ENCODE measurements at places on chromosomes 13 and 19.

GRCh38 chr19:15200553-15201364 lies at the start of gene NOTCH3:
Gene NOTCH3, minus strand, starts transcription at chr19:15200995. Its CDS starts 90 bp downstream, at chr19:15200905.
- peak; percentile 71 for DNase-seq

DNA sequence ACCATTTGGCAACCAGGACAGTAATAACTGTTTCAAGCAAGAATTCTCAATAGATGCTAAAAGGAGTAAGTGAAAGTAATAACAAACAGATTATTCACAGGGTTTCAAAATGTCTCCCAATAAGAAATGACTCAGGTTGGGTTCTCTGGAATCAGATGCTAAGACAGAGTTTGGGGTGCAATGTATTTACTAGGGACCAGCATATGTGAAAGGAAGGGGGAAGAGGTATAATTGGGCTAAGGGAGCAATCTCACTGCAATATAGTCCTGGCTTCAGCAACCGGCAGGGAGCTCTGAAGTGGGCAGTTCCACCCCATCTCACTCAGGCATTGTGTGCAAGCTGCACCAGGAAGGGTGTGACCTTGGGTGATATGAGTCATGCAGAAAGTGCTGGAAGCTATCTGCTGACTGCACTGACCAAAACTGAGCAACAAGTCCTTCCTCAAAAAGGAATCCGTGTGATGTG lies 23.4 kb downstream of the ZDHHC20 start:
- DNase-seq = no peak

DNA sequence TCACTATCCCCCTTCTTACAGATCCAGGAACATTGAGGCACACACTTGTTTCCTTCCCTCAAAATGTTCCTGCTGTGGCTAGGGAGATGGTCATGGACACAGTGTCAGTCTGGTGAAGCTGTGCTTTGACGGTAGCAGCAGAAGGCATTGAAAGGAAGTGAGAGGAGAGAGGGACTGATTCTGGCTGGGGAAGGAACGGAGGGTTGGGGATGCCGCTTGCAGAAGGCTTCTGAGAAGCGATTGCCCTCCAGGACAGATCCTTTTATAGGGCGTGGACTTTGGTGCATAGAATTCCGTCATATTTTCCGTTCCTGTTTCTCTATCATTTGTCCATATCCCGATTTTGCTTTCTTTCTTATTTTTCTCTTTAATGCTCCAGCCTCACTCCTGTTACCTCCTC lies 14.1 kb upstream of the MYH14 start:
- no peak for DNase-seq

DNA sequence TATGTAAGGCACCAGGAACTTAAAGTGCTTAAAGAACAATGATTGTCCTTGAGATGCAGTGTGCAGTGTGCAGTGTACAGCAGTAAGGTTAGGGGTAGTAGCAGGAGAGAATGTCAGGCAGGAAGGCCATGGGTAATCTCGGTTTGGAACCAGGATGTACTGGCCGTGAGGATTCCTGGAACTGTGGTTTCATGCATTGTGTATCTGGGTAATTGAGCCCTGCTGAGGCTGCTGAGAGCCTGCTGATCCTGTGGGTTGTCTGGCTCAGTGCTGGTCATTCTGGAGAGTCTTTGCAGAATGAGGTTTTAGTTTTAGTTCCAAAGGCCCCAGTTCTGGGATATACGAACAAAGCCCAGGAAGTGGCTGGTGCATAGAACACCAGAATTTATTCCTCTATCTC lies 71.0 kb downstream of the ZNF568 start:
- no peak for DNase-seq

- DNase-seq = no peak
These were observed 5.5 kb upstream of the RANBP3 start for GRCh38 chr19:5983367-5983955.

DNA sequence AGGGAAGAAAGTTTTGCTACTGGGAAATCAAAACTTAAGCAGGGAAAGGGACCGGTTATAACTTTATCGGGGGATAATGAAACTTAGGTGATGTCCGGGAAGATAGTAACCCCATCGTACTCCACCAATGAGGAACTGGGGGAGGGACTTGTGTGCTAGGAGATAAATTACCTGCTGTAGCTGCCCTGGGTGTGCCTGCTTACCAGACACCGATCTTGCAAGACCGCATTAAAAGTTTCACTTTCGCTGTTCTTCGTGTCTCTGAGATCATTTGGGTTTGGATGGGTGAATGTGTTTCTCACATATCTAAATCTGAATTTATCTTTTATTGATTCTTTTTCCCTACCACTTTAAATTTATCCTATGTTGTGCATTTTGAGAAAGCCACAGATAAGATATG lies 381.4 kb downstream of the SLITRK6 start:
- DNase-seq = no peak

DNA sequence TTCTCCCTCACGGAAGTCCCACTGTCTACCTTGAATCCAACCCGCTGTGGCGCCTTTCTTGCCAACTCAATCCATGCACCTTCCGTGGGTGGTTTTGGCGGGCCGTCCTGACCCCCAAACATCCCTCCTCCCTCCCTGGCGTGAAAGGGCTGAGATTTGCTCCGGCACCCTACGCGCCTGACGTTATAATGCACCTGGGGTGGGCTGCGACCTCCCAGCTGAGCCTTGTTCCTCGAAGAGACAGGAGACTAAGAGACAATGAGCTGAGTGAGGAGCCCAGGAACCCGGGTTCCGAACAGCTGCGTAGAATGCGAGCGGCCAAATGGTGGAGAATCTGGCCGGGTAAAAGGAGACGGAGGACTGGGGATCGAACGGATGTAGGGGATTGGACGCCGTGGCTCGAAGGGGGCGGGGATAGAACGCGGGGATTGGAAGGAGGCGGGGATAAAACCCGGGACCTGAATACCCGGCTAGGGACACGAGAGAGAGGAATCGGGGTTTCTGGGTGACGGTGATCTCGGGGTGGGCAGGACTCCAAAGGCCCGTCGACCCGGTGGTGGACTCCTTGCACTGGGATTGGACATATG lies at the start of gene CPT1C:
TSS of gene CPT1C (plus strand) at position 461 of the 587 bp plus-strand sequence. CDS start 1,137 bp downstream, outside the sequence.
- peak; percentile 85 for DNase-seq

- DNase-seq = no peak
These were observed 5.8 kb upstream of the FCGRT start for GRCh38 chr19:49506575-49507105.
